CD4-positive, alpha-beta T cell treated with Interleukin-10 for 1 hour (primary cell): ENCODE measurements at places on chromosomes 7 and 10.

- no peak for DNase-seq
Measured at GRCh38 chr7:149625947-149626392, 128.4 kb upstream of the ZNF746 start.

DNA sequence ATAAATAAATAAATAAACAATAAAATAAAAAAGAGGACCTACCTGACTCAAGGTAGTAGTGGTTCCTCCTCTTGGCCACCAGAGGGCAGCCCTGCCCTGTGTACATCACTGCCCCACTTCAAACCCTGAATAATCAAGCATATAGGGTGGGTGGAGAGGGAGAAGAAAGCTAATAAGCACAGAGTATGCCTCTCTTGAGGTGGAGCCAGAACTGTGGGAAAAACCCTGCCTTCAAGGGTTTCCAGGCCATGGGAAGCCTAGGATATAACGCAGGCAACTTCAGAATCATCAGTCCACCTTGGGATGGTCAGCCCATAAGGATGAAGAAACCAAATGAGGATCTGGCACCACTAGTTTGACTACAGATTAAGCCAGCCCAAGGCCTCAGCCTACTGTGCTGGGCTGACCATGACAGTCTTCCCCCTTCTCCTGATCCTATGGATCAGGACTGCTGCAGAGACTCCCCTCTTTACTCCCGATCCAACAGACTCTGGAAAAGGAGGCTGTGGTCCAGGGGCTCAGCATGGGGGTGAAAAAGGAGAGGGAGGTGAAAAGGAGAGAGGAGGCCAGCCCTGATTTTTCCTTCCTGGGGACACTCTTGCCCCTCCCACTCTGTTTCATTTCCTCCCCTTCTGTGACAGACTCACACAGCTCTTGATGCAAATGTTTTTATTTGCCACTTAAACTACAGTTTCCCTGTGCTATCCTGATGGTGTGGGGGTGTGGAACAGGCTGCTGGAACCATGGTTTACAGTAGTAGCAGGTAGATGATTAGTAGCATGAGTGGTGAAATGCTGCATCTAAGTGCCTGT is 10.1 kb downstream of the AVPI1 start:
- peak; percentile 63 for DNase-seq

DNA sequence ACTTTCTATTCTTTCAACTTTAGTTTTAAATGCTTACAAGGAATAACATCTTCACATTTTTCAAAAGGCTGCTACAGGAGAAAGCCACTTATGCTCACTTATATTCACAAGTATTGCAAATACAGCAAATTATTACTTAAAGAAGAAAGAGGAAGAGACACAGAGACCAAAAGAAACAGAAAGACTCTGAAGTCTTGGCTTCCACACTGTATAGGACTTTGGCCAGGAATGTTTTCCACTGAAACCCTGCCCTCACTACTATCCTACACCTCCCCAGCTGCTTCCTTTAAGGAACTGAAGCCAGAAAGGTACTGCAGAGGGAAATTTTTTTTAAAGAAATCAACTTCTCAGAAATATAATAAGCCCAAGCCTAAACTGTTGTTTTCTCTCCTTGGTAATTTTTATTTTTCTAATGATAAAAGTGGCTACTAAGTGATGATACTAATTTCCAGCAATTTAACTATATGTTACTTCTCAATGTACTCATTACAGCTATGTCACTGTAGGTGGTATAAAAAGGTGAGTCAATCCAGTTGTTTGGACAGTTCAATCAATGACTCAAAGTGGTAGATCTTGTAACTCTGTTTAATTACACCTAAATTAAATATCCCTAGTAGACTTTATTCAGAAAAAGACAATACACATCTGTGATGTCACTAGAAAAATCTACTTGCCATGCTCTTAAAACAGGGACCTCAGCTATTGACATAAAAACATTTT is 231.6 kb downstream of the GRM8 start:
- DNase-seq, result no peak

DNA sequence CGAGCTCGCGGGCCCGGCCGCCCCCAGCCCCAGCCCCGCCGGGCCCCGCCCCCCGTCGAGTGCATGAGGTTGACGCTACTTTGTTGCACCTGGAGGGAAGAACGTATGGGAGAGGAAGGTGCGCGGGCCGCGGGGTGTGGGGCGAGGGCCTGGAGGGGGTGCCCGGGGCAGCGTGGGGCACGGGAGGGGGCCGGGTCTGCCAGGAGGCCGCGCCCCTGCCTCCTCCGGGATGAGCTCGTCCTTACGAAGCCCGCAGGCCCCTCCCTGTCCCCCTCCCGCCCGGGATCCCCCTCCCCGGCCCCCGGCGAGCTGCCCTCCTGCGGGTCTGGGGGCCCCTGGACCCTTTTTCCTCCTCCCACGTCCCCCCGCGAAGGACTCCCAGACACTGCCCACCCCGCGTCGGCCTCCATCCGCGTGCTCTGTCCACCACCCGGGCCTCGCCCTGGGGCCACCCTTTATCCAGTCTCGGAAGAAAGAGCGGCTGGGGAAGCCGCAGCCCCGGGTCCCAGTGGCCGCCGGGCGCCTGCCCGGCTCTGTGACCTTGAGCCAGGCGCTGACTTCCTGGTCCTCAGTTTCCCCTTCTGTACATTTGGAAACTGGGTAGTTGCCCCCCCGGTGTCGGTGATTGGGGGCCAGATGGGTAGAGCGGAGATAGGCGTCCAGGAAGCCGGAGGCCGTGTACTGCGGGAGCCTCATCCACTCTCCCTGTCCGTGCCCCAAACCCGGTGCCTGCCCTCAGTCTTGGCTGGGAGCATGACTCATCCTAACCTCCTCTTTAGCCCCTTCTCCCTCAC is 521 bp downstream of the LIMK1 start:
- peak; percentile 16 for DNase-seq

GRCh38 chr7:78905436-78905835 is 548.0 kb downstream of the MAGI2 start:
- DNase-seq, result no peak

DNA sequence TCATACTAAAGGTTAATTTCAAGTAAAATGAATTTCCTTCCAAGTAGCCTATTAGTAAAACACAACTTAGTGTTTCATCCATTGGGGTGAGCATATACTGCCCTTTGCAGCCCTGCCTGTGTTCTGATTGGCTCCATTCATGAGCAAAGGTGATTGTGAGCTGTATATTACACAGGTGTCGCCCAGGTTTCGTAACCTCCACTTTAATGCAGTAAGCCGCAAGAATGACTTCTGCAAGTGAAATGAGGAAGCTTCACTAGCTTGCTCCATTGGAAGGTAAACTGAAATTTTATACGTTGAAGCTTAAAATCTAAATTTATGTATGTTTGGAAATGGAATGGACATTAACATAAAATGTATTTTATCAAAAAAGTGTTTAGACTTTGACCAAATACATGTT is 24.4 kb downstream of the MTURN start:
- no peak for DNase-seq

DNA sequence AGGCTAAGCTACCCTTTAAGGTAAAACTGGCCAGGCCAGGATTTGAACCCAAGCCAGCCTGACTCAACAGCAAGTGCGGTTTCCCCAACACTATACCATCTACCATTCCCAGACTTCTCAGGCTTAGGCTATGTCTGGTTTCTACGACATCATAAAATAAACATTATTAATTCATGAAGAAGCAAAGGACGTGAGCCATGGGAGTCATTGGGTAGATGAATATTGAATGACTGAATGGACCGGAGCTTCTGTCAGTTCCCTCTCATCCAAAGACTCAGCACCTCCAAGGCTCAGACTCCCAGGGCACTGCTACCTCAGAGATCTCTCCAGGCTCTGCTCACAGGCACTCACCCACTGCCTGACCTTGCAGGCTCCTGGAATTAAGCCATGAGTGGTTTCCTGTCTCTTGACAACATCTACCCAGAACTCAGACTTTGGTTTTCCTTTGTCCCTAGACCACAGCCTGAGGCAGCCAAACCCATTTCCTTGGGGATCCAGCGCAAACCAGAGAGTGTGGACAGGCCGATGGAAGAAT is 64.6 kb upstream of the STEAP1B start:
- DNase-seq, result no peak

DNA sequence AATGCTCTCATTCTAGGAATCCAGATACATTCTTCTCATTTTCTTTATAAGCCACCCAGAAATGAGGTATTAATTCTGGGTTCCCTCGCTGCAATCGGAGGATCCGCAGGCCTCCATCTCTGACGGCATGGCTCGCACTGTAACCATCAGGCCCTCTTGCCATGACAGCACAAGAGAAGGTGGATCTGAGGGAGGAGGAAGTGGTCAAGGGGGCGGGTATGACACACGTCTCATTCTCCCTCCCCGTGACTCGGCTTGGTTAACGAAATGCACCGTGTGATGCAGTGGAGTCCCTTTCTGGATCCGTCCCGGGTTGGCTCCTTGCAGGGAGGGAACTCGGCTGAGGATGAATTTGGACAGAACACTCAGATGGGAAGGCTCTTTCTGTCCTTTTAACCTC is 280.2 kb downstream of the TCERG1L start:
- DNase-seq, result no peak

GRCh38 chr10:124214610-124215375 is 121.4 kb upstream of the CHST15 start:
- no peak for DNase-seq

DNA sequence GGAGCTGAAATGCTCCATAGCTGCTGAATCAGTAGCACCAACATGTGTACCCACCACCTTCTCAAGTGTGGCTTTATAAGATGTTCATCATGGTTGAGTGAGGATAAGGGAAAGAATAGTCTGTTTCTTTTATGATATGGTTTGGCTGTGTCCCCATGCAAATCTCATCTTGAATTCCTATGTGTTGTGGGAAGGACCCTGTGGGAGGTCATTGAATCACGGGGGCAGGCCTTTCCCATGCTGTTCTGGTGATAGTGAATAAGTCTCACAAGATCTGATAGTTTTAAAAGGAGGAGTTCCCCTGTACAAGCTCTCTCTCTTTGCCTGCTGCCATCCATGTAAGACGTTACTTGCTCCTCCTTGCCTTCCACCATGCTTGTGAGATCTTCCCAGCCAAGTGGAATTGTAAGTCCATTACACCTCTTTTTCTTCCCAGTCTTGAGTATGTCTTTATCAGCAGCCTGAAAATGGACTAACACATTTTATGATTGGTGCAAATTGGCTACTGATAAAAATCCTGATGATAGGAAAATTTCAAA is 799.9 kb downstream of the TNS3 start:
- DNase-seq, result no peak

GRCh38 chr7:124462249-124462648 is 303.3 kb downstream of the GPR37 start:
- no peak for DNase-seq

- no peak for DNase-seq
Measured at GRCh38 chr7:44853391-44853790, 5.5 kb upstream of the H2AZ2 start.

DNA sequence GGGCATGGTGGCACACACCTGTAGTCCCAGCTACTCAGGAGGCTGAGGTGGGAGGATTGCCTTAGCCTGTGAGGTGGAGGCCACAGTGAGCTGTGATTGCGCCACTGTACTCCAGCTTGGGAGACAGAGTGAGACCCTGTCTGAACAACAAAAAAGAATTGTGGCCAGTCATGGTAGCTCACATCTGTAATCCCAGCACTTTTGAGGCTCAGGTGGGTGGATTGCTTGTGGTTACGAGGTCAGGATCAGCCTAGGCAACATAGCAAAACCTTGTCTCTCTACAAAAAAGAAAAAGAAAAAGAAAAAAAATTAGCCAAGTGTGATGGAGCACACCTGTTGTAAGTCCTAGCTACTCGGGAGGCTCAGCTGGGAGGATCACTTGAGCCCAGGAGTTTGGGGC is 22.8 kb downstream of the MARCHF5 start:
- no peak for DNase-seq

GRCh38 chr7:48540746-48541145 is 369.5 kb downstream of the ABCA13 start:
- DNase-seq, result no peak

DNA sequence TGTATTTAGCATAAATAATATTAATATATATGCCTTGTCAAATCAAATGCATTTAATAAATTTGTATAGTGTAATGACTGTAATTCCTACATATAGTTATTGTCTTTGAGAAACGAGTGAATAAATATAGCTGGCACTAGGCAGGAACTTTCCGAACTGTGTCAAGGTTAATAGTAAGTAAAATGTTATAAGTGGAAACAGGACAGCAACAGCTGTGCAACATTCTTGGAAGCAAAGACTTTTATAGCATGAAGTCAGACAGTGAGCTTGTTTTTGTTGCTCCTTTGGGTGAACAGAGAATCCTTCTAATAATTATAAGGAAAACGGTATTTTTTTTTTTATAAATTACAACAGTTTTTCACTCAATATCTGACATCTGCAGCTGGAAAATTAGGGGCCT is 14.0 kb upstream of the EXOC6 start:
- no peak for DNase-seq

GRCh38 chr10:117967149-117967650 is 79.5 kb downstream of the RAB11FIP2 start:
- no peak for DNase-seq

DNA sequence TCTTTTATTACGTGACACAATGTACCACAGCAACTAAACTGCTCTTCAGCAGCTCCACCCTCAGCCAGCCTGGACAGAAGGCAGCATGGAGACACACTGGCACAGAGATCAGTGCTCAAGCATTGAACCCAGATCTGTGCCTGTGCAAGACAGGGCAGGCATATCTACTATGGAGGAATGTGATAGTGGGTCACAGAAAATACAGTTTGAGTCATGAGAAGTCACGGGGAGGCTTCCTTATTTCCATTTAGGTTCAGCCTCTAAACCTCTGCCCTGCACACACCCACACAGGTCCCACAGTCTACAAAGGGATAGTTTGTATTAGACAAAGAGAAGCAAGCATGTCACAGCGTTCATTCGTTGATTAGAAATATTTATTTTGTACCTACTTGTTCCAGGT is 187.4 kb upstream of the AGR3 start:
- DNase-seq, result no peak

DNA sequence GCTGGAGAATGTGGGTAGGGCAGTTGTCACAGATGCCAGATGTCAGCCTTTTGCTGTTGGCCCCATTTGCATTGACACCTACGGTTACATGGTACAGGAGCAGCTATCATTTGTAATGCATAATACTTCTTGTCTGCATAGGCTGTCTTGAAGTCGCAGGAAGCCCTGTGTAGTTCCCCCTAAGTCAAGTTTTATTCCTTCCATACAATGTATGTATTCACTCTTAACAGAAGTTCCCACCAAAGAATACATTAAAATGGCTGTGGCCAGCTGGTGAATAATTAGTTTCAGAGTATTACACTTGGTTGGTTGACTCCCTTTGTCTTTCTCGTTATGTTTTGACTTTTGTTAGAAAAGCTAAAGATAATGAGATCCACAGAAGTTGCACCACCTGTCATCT is 1169.0 kb downstream of the REEP3 start:
- DNase-seq, result no peak

GRCh38 chr10:88769384-88769783 is 9.6 kb downstream of the LIPN start:
- no peak for DNase-seq
